ENCODE measurements at places on chromosomes 7 and 10.

DNA sequence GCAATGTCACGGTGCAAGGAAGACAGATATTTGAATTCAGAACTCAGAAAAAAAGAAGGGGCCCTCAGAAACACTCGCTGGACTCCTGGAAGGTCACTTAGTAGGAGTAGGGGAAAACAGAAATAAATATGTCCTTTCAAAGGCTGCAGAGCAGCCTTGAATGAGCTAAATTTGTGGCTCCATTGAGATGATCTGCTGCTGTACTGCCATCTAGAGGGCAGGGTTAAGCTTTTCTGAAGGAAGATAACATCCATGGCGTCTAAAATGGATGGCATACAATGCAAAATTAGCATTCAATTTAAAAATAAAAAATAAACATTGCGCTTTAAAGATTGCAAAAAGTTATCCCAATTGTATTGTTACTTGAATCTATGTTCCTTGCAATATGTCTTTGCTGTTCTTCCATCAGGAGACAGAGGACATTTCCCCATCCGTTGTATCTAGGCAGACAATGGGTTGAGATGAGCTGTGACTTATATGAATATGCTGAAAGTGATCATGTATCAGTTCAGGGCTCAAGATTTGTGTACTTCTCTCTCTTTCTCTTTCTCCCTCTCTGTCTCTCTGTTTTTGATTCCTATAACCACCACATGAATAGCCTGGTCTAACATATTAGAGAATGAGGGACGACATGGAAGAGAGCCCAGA is 642.2 kb downstream of the SH2D4B start:
- no peak for ATAC-seq

- 0 out of 3 replicates have a peak, but pooled peaks have one; percentile 19 for ATAC-seq
These were observed 10.5 kb upstream of the EZH2 start for GRCh38 chr7:148894591-148894990.

GRCh38 chr7:55303220-55303619 is 61.9 kb upstream of the LANCL2 start:
- no peak for ATAC-seq

DNA sequence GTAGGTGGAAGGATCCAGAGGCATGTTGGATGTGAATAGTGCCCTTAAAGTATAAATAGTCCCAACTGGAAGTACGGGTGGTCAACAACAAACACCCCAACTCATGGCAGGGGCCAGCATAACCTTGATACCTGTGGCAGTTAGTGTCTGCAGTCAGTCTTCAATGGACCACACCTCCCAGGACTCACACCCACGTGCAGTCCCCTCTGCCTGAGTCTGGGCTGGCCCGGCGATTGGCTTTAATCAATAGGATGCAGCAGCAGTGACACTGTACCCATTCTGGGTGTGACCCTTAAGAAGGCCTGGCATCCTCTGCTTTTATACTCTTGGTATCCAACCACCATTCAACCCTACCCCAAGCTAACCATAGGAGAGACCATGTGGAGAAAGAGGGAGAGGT is 18.6 kb downstream of the DRGX start:
- ATAC-seq = no peak

- ATAC-seq = no peak
These were observed 2.2 kb upstream of the HIP1 start for GRCh38 chr7:75740846-75741497.

DNA sequence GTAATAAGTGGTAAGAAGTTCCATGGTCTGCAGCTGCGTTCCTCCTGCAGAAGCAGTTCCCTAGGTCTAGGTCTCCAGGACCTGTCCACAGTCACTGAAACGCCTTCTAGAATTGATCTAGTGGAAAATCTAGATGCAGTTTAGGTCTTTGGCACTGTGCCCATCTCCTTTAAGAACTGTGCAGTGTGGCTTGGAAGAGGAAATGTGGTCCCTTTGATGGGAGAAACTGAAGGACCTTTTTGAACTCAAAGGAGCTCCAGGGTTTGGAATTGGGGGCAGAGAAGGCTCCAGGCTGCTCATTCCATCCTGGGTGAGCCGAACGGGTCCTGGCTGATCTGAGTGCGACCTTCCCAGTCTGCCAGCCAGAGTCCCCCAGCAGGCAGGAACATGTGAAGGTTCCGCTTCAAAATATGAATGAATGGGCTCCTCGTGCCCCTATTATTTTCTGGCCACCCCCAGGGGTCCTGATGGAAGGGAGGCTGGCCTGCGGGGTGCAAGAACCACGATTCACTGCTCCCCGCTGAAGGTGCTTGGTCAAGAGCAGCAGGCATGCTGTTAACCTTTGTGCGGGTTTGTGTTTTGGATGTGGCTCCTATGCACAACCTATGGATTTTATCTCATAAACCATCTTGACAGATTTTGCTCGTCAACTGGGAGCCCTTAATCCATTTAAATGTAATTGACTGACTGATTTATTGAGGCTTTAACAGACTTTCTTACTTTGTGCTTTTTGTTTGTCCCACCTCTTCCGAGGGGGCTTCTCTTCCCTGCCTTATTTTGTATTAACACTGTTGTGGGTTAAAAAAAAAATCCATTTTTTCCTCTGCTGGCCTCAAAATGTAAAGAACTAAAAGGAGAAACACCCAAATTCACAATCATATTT is 36.7 kb downstream of the ZNF467 start:
- peak; percentile 18 for ATAC-seq

- ATAC-seq = peak; percentile 86
These were observed 56.8 kb downstream of the SND1 start for GRCh38 chr7:127708788-127709187.

DNA sequence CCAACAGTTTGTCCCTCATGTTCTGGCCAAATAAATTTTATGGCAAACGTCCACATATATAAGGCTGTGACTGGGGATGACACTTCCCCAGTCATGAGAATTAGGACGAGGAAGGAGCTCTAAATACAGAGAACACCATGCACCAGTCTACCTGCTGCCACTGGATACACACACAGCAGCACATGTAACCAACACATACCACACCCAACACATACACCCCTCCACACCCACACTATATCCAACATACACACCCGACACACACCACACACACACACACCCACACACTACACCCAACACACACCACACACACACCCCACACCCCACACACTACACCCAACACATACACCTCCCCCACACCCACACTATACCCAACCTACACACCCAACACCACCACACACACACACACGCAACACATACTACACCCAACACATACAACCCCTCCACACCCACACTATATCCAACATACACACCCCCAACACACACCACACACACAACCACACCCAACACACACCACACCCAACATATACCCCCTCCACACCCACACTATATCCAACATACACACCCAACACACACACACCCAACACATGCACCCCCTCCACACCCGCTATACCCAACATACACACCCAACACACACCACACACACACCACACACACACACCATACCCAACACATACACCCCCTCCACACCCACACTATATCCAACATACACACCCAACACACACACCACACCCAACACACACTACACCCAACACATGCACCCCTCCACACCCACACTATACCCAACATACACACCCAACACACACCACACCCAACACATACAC is 74.1 kb downstream of the HIPK2 start:
- no peak for ATAC-seq

- peak; percentile 50 for ATAC-seq
These were observed 41.3 kb upstream of the ARL4A start for GRCh38 chr7:12646139-12646538.

GRCh38 chr7:158000160-158000559 is 587.5 kb downstream of the PTPRN2 start:
- no peak for ATAC-seq

DNA sequence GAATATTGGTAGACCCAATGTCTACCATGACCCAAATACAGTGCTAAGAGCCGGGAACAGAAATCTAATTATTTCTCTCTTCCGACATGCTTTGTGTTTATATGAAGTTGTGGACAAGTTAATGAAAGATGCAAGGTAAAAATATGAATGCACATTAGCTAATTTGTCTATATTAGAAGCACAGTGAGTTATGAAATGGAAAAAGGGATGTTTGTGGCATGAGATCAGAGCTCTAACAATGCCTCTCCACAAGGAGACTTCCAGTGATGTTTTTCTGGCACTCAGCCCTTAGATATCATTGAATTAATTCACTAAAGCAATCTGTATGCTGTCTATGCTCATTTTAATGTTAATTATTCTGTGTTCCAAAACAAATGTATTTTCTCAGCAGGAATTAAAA is 897.2 kb downstream of the CNTNAP2 start:
- ATAC-seq = peak; percentile 90

GRCh38 chr10:15860692-15861201 is 440 bp upstream of the MINDY3 start:
- ATAC-seq = peak; percentile 40

GRCh38 chr7:105017657-105018365 is 3.8 kb downstream of the KMT2E start:
- no peak for ATAC-seq

DNA sequence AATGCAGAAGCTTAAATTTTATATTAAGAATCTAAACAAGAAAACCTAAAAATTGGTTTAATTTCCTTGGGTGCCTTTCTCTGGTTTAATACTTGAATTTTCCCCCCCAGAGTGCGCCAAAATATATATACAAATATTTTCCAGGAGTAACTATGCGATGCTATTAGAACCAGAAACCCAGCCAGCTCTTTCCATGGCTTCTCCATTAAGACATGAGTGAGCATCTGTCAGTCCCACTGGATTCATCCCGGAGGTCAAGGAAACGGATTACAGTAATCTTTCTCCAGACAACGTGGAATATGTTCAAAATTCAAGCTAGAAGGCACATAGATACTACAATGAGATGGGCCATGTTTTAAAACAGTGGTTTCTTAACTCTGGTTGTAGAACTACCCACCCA is 148.8 kb downstream of the TAX1BP1 start:
- ATAC-seq = no peak

- no peak for ATAC-seq
These were observed 6.8 kb downstream of the GPR146 start for GRCh38 chr7:1050956-1051690.

DNA sequence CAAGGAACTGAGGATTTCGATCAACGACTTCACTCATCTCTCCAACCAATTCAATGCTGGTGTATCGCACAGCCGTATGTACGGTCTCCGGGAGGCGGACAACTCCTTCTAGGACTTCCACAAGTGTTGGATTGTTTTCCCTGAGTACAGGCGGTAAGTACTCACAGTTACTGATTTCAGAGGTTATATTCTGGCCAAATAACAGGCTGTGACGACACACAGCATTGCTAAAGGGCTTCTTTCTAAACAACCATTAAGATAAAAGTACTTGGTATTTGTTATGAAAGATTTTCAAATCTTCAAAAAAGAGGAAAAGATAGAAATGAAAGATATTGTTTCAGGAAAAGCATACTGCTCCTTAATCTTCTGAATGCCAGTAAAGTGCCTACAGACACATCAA is 52.2 kb downstream of the IRF5 start:
- ATAC-seq = no peak
